ENCODE measurements at places on chromosomes 3 and 15.

- DNase-seq = no peak
Observed at GRCh38 chr3:149472030-149472797, 2.3 kb upstream of the TM4SF4 start.

- DNase-seq = no peak
Observed at GRCh38 chr3:10495003-10495402, 10.4 kb downstream of the ATP2B2 start.

DNA sequence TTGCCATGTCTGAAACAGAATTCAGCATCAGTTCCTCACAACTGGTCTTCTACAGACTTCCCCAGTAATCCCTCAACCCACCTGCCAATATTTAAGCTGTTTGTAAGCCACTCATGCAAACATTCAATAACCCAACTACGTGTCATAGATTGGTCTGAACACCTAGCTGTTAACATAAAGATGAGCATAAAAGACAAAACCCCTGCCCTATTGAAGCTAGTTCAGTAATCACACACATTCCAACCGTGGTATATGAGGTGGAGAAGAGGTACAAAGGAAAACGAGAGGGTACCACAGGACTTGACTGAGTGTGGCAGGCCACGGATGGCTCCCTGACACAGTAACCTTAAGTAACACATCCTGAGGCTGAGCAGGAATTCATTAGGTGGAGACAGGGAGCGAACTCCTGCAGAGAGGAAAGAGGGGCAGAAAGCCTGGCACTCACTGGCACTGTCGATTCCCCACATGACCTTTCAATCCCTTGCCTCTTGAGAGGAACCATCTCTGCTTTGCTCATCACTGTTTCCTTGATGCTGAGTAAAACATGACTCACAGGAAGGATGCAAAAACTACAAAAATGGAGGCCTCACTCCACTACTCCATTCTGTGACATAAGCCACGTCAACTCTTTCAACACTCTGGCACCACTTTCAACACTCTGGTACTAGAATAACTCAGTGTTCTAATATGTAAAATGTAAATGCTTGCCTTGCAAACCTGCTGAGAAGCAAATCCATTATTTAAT lies 31.3 kb downstream of the RPN1 start:
- no peak for DNase-seq

- no peak for DNase-seq
Observed at GRCh38 chr15:39411102-39411989, 169.5 kb upstream of the THBS1 start.

DNA sequence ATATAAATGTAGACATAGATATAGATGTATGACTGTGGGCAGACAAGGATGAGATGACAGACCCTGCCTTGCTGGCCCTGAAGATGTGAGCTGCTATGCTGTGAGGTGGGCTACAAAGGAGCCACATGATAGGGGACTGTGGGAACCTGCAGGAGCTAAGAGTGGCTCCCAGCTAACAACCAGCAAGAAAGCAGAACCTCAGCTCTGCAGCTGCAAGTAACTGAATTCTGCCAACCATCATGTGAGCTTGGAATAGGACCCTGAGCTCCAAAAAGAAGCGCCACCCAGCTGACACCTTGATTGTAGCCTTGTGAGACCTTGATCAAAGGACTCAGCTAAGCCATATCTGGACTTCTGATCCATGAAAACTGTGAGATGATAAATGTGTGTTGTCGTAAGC lies 123.3 kb upstream of the GRM7 start:
- no peak for DNase-seq
